ENCODE measurements at places on chromosomes 1 and 21.

DNA sequence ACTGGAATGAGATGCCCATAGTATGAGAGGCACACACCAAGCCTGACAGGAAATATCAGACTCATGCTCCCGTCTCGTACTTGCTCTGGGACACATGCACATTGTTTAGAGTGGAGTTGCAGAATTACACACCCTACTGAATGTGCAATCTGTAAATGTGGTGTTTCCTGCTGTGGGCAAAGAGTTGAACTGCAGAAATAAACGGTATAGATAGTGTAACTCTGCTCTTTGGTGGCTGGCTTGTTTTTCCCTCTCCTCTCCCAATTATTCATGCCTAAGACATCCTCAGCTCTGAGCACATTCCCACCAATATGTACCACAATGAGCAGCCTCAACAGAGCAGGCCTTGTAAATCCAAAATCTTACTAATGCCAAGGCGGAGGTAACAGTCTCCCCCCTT lies 90.1 kb upstream of the DIRAS3 start:
- DNase-seq, result no peak

GRCh38 chr1:209746451-209747165 lies 9.2 kb upstream of the TRAF3IP3 start:
- no peak for DNase-seq

DNA sequence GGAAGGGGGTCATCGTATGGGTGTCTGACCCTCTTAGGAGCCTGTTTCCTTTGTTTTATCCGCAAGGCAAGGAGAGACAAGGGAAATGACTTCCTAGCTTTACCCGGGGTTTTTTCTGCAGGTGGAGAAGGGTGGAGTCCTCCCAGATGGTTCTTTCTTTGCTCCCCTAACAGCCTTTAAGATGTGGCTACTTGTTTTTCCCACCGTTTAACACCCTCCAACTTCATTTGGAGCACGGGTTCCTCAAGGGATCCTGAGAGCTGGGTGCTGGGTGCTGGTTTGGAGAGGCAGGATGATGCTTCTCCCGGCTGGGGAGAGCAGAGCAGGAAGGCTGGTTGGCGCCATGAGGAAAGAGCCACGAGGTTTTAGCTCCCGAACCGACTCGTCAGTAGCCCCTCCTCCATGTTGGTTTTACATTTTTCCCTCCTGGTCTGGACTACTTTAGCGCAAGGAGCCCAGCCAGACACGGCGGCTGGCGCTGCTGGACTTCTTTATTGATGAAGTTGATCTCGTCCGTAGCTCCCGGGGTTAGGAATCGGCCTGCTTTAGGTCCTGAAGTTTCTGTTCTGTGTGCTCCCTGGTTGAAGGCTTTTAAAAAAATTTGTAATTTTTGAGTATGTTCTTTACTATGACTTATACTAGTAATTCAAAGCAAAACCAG lies 1.4 kb downstream of the UCK2 start:
- no peak for DNase-seq

GRCh38 chr1:108503062-108503733 lies 53.1 kb downstream of the NBPF6 start:
- DNase-seq, result no peak

DNA sequence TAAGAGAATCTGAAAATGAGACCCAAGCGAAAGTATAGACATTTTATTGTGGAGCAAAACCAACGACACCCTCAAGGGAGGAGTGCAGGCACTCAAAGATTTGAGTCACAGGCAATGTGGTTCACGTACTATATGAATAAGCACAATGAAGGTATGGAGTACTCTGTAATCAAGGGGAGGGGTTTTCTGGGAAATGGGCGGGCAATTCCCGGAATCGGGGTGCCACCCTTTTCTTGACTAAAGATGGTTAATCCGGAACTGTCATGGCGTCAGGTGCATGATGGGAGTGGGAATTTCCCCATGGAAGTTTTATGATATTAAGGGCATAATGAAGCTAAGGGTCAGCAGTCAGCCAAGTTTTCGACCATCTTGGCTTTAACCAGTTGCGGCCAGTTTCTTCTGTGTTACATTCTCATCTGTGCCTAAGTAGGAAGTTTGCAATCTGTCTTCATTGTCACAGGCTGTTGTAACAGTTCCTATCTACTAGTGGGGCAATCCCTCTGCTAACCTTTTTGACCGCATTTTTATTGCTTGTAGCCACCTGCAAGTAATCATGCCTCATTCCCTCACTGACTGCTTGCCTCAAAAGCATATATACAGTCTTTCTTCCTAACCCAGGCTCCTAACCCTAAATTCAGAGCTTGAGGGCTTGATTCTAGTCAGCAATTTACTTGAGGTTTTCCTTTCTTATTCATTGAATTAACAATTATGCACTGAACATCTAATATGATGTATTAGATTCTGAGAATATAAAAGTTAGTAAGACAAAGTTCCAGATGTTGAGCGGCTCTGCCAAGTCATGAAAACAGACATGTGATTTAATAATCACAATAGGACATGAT lies 775 bp upstream of the AIM2 start:
- DNase-seq, result peak; percentile 98

DNA sequence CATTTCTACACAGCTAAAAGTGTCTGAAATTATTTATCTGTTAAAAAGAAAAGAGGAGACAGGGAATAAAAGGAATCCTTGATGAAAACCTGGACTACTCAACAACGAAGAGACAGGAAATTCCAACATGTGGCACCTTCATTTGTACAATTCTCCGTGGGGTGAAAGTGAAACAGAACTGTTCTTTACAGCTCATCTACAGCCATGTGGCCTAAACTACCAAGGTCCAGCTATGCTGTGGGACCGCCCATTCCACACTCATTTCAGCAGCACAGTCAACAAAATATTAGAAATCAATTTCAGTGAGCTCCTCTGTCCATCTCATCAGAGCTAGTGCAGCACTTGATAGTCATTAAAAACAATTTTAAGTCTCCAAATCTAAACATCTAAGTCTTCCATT lies 44.0 kb downstream of the UBR4 start:
- DNase-seq, result no peak

GRCh38 chr1:226870026-226870400 lies 403 bp upstream of the PSEN2 start:
- no peak for DNase-seq

DNA sequence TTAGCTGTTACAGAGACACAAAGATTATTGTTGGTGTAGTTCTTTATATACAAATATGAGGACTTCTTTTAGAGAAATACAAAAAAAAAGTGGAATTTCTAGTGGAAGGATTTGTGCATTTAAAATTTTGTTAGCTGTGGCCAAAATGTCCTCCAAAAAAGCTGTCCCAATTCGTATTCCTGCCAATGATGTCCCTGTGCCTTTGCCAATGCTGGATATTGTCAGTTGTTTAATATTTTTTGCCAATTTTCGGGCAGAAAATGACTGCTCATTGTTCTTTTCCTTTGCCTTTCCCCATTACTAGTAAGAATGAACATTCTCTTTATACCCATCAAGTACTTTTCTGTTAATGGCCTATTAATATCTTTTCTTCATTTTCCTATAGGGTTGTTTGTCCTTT lies 110.0 kb upstream of the HOOK1 start:
- no peak for DNase-seq

- DNase-seq, result no peak
These were observed 315.1 kb downstream of the NFIA start for GRCh38 chr1:61397495-61397894.

DNA sequence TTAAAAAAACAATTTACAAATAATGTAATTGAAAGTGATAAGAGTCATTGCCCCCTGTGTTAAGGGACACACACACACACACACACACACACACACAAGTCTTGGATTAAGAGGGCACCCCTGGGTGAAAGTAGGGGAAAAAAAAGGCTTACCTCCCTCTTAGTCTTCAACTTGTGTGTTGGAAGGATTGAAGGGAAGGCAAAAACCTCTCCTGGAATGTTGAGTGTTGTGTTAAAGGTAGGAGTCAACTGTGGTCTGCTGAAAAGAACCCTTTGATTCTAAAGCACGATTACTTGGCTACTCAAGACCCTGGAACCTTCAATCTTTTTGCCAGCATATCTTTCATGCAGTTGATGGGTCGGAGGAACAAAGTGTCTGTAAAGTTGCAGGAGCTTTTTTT lies 6.4 kb downstream of the PBX1 start:
- no peak for DNase-seq

- peak; percentile 38 for DNase-seq
These were observed 94.6 kb downstream of the STUM start for GRCh38 chr1:226643177-226643576.

- DNase-seq, result no peak
These were observed 15.3 kb downstream of the MFSD2A start for GRCh38 chr1:39970274-39970673.

DNA sequence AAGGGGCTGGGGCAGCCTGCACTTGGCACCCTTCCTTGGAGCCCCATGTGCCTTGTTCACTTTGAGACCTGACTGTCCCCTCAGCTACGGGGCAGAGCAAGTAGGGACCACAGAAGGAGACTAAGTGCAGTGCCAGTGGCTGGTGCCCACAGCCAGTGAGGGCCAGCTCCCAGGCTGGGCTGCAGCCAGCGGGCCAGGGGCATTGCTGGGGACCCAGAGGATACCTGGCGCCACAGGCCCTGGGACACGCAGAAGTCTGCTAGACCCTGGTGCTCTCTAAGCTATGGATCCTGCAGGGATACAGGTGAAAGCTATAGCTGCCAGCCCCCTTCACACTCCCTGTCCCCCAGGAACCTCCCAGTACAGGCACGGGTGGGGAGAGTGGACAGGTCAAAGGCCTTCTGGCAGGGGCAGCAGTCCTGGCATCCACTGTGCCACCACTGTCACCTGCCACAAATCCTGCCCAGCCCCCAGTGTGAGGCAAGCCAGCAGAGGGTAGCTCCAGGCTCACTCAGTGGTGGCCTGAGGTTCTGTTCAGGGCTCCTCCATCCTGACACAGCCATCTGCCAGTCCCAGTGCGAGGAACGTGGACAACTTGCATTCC lies 1.3 kb downstream of the CLCNKA start:
- DNase-seq, result no peak

DNA sequence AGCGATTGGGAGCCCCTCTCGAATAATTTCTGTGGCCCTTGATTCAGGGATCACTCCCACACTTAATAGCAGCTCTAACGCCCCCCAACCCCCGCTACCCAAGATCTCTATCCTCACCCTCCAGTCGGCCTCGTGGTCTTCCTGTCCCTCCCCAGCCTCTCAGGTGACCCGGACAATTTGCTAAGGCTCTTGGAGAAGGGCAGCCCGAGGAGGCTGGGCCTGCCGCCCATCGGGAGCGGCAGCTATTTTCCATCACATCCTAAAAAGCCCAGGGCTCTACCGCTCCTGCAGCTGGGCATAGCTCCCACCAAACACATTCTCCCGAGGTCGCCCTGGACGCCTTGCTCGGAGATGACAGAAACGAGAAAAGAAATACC lies 12.0 kb upstream of the PHLDA3 start:
- DNase-seq, result no peak

- no peak for DNase-seq
These were observed 300.7 kb downstream of the SIPA1L2 start for GRCh38 chr1:232329103-232329813.

- no peak for DNase-seq
These were observed 116.3 kb downstream of the AJAP1 start for GRCh38 chr1:4770713-4771112.

- no peak for DNase-seq
These were observed 59.8 kb upstream of the SDC3 start for GRCh38 chr1:30968220-30968971.

- no peak for DNase-seq
These were observed 141.7 kb upstream of the IRF2BP2 start for GRCh38 chr1:234751678-234752077.

- no peak for DNase-seq
These were observed 20.4 kb upstream of the FHAD1 start for GRCh38 chr1:15226388-15227255.

DNA sequence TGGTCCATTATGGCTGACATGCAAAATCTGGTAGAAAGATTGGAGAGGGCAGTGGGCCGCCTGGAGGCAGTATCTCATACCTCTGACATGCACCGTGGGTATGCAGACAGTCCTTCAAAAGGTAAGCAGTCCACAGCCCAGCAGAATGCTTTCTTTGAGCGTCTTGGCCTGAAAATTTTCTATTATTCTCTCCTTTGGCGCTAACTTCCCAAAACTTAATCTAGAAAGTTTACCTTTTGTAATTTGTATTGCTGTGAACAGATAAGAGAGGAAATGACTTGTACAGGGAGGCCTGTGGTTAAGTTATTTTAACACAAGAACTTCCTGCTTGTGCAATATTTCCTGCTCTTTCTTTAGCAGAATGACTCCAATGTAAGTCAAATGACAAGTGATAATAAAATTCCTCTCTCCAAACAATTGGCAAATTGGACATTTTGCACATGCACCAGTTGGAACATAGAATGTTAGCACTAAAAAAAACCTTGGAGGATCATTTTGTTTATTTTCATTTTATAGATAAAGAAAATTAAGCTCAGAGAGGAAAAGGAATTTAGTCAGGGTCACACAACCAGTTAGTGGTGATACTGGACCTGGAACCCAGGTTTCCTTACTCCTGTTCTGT lies 18.9 kb downstream of the CAP1 start:
- peak; percentile 54 for DNase-seq

DNA sequence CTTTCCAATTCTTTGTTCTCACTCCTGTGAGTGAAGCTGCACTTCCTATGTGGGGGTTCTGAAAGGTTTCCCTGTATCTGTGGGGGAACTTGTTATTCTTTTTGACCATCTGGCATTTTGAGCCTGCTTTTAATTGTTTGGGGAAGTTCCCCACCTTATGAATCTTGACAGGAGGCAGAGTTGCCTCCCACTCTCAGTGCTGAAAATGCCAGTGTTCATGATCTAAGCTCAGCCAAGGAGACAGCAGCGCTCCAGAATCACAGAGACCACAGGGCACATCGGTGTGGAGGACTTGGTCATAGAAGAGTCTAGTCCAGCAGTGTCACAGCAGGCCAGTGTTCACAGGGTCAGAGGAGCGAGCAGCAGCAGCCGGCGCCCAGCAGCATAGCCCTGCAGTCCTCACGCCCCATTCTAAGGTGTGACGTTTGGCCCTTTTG lies 63.8 kb upstream of the PRDX6 start:
- no peak for DNase-seq

GRCh38 chr1:220889848-220890287 lies 10.6 kb downstream of the HLX start:
- DNase-seq, result no peak

DNA sequence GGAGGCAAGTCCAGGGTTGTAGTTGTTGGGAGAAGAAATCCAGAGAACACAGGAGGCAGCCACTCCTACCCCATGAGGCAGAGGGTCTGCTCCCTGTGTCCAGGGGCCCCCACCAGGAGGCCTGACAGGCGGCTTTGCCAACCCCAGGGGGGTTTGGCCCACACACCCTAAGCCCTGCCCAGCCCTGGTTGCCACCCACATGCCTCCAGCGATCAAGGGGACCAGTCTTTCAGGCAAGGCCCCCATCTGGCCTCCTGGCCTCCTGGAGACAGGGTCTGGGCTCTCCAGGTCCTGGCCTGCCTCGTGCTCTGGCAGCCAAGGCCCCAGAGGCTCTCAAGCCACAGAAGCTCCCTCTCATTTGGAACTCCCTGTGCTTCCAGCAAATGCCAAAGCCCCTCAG lies 38.5 kb downstream of the SDC3 start:
- DNase-seq, result no peak

DNA sequence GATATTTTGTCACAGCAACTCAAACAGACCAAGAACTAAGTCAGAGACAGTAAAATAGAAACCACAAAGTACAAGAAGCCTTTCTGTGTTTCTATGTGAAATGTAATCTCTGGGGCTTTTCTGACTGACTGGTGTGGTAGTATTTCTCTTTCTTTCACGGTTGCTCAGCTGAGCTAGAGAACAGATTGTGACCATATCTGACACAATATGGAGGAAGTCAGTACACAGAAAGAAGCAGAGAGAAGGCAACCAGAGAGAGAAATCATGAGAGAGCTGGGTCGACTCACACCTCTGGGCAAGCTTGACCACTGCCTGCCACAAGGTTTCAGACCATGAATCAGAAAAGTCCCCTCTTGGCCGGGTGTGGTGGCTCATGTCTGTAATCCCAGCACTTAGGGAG lies 208.9 kb upstream of the GREM2 start:
- no peak for DNase-seq

Data from CD4-positive, alpha-beta T cell treated with Interleukin-10 for 1 hour (primary cell).